ENCODE measurements at places on chromosomes 1 and 21.

DNA sequence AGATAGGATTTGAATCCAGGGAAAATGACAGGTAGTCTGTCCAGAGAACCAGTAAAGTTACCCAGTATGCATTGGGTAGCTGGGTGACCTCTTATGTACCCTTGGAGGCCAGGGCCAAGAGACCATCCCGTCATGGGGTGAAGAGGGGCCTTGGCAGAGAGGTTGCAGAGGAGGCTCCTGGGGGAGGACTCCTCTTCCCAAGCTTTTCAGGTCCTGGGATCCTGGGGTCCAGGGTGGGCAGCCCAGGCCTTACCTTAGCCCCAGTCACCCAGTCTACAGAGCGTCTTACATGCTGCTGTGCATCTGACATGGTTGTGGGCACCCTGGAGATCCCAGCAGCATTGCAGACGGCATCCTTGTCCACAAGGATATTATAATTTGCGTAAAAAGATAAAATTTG is 14.0 kb downstream of the PMF1 start:
- DNase-seq = no peak

GRCh38 chr1:119879510-119880434 is 16.5 kb downstream of the ADAM30 start:
- no peak for DNase-seq

DNA sequence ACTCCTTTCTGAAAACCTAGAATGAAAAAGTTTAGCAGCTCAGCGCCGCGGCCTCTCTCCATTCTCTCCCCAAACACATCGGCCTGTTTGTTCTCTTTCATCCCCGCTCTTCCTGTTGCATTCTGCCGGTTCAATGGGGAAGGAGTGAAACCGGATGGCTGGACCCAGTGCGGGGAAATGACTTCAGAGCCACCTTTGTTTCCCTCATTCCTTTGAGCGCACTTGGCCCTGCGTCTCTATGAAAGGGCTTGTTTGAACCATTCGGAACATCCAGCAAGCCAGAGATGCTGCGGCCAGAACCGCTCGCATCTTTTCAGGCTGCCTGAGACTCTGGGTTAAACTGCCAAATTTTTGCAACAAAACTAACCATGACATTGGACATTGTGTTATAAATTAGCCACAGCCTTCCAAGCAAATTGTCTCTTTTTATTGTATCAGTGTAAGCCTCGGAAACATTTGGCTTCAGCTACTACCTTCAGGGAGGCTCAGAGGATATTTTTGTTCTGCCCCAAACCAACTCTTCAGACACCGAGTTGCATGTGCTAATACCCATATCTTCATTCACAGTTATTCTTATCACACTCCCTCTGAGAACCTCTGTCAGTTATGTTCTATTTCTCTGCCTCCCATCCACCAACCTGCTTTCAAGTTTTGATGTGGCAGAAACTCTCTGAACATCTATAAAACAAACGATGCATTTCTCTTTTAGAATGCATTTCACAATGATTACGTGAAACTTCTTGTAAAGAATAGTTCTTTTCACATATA is 5.1 kb upstream of the OLIG1 start:
- DNase-seq = peak; percentile 13

- DNase-seq = peak; percentile 53
These were observed 25.7 kb upstream of the MACF1 start for GRCh38 chr1:39178541-39179431.

GRCh38 chr1:222697826-222698225 is 14.5 kb downstream of the AIDA start:
- DNase-seq = no peak

DNA sequence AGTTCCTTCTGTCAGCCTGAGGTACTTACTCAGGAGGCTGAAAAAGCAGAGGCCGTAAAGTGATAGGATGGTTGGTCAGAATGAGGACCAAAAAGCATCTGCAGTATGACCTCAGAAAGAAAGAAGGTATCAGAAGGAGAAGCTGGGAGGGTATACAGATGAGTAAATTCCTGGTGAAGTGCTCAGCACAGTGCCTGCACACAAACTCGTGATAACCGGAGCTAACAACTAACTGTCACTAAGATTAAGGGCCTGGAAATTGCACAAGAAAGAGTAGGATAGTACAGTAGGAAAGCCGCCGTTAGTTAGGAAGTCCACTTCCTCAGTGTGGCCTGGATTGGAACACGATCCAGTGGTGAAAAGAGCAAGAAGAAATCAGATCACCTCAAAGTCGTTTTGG is 62.6 kb downstream of the VPS26C start:
- DNase-seq = no peak
